Naive thymus-derived CD4-positive, alpha-beta T cell (primary cell): ENCODE measurements at places on chromosomes 5 and 9. TPM values are rescaled to one million over a fixed set of nuclear protein-coding genes. Genes with fewer than 3 reads are reported as not detected.
A peak's percentile ranks its signal among the peaks of the same experiment; 100 is the strongest.

Gene NUTM2G
- polyA plus RNA-seq = 0.12 TPM

Gene PITX1
- not detected for polyA plus RNA-seq

Gene PIP5KL1
- polyA plus RNA-seq = not detected

Gene SLC36A3
- polyA plus RNA-seq = not detected

DNA sequence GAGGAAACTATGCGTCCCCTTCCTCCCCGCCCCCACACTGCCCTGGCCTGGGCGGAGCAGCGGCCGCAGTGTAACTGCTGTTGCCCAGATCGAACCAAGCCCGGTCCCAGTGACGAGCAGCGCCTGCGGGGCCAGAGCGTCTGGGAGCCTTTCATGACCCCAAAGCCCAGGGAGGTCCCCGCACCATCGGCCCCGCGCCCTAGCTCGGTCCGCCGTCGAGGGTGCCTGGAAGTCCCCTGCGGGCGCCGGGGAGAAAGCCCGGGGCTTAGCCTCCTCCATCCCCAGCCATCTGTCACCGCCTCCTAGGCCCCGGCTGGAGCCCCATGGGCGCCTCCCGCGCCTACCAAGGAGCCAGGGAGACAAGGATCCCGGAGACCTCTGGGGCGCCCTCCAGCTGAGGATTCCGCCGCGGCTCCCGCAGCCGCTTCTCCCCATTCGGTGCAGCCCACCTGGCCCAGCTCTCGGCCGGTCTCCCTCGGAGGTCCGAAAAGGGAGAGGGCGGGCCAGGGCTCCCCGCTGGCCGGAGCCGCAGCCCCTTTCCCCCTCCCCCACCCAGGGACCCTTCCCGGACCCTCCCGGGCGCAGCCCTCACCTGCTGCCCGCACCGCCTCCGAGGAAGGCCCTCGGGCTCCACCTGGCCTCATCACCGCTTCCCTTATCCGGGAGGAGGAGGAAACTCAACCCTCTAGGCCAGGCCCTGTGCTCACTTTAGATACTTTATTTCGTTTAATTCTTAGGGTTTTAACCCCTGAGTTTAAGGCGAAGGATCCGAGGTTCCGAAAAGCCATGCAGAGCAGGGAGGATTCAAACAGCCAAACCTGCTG, 45.6 kb downstream of the APTX start:
- DNase-seq = no peak

- no peak for DNase-seq
Measured at GRCh38 chr9:17063535-17064135, 71.2 kb upstream of the CNTLN start.

DNA sequence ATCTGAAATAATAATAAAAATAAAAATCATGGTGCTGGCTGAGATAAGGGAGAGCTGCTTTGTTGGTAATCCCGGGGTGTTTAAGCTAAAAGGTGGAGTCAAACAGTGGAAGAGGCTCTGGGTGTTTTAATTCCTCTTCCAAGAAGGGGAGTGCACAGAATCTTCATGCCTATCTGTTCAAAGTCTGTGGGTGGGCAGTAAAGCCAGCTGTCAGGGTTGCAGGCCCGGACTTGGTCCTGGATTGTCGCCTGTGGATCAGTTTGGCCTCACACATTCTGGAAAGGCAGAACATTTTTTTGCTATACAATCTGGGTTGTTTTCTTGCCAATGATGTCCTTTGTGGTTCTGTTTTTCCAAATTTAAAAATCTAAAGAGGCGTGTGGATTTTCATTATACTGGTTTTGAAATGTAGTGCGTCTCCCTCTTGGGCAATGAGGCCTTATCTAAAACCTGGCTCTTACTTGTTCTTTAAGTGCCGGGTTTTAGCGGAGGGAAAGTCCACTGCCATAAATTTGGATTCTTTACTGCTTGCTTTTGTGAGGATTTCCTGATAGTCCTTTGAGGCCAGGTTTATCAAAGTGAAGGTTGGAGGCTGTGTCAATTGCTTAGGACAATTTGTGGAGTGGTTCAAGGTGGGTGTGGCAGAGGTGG, 5.8 kb downstream of the ANKDD1B start:
- no peak for DNase-seq

- no peak for DNase-seq
Measured at GRCh38 chr5:74575741-74576538, 64.6 kb downstream of the ENC1 start.

DNA sequence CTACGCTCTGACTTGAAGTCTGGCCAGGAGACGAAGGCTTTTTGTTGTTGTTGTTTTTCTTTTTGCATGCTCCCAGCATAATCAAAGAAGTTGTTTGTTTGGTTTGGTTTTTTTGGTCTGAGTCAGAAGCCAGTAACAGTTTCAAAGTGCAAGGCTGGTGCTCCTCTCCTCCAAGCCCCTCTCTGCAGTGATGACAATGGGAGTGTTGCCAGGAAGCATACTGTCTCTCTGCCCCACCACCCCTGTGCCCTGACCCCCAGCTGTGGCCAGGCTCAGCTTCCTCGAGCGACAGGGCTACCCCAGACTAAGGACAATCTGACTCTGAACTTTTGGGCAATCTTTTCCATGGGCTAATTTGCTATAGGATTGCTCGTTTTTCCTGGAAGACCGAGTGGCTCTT, 173.8 kb upstream of the PITX1 start:
- no peak for DNase-seq

DNA sequence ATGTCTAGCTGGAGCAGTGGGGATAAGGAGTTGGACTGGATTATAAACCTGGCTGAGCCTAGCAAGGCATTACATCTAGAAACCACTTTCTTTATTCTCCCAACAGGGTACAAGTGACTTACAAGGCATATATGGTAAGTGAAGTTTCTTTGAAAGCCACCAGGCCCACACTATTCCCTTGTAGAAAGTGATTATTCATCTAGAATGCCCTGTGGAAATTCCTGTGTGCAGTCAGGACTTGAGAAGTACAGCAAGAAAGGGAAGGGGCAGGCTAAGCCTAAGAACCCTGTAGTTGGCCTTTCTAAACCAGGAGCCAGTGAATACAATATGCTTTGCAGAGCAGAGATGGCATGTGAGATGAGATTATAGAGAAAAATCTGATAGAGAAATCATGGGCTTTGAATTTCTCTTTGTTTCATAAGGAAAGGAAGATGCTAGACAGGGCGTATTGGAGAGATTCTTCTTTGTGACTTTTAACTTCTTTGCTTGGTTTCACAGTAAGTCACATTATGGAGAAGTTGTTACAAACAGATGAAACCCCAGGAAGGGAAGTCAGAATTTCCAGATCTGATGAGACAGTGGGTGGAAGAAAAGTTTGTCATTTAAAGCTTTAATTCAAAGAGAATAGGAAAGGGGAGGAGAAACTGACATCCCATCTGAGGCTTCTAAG, 321.7 kb downstream of the NDUFS4 start:
- DNase-seq = no peak

DNA sequence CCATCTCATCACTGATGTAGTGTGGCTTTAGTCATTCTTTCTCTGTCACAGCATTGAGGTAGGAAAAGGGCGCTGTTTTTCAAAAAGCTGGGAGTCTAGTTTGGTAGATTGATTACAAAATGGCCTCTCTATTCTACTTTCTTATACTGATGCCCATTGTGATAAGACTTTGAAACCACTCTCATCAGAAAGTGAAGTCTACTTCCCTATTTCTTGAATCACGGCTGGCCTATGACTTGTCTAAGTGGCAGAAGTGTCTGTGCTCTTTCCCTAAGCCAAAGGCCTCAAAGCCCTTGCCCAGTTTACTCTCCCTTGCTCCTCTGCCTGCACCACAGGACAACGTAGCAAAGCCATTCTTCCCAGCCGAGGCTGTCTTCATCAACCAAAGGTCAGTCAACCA, 83.0 kb upstream of the IL33 start:
- DNase-seq = no peak

DNA sequence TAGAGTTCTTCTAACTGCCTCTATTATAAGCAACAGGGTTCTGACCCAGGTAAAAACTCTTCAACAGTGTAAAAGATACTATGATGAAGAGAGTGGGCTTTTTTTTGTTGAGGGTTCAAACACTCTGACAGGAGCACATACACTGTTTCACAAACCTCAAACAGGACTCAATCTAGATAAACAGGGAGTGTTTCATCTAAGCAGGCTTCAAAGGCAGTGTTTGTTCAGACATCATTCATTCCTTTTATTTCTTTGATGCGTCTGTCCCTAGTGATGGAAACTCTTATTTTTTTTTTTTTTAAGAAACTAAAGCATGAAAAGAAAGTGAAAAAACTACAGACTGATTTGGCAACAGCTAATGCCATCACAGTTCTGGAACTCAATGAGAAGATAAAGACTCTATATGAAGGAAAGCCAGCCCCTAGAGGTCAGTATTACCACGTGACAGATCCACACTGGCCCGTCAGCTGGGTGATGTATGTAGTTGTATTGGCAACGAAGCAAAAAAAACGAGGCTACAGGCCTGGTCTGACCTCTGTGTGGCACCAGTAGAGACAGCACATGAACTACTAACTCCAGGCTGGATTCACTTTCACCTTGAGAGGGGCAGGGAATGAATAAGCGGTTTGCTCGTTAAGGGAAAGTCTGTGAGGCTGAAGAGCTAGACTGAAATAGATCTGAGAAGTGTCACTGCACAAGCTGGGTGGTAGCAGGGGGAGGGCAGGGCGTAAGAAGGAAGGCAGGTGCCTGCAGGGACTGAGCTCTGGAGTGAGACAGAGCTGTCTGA, 172.2 kb downstream of the CCDC192 start:
- DNase-seq = peak; percentile 20

- no peak for DNase-seq
Measured at GRCh38 chr9:91943478-91944470, 6.3 kb downstream of the ROR2 start.

DNA sequence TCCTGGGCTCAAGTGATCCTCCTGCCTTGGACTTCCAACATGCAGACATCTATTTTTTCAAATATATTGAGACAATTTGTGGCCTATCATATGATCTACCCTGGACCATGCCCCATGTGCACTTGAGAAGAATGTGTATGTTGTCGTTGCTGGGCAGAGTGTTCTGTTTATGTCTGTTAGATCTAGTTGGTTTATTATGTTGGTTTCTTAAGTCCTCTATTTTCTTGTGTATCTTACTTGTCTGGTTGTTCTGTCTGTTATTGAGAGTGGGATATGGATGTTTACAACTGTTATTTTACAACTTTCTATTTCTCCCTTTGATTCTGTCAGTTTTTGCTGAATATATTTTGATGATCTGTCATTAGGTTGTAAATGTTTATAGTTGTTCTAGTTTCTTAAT, 10.2 kb upstream of the TMEM171 start:
- no peak for DNase-seq

DNA sequence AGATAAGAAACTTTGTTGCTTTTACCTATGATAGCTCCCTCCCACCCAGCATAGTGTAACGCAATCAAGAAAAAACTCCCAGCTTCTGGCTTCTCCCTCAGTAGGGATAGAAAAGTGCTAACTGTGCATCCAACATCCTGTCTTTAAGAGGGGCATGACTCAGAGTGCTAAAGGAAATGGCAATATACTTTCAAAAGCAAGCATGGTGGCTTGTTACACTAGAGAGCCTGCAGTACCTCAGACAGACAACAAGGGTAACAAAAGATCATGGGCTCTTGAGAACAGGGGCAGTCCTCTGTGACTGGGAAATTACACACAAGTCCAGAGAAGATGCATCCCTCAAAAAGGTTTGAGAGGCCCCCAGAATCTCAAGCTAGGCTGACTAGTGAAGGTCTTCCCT, 37.8 kb downstream of the PRELID2 start:
- DNase-seq = no peak

DNA sequence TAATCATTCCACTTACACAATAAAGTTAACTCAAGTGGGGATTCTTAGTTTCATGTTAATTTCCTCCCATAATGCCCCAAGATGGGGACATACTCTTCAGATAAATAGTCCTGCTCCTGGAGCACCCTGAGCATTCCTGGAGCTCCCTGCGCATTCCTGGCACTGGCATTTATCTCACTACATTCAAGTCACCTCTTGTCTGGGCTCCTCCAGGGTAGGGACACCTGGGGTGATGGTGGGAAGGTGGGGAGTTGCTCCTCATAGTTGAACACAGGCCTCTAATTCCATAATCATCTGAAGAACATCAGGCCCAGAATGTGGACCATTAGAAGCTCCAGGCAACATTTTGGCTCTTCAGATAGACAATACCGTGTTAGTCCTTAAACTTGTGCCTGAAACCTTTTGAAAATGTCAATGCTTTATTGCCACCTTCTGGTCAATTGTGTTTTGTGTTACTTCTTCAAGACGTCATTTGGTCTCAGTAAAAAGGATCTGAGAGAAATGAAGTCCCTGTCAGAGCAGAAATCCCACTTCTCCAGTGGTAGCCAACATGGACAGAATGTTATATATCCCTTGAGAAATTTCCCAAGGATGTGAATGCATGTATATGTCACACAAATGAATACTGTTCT, 14.2 kb upstream of the AGGF1 start:
- no peak for DNase-seq

GRCh38 chr9:91036826-91037510, 235.3 kb downstream of the SYK start:
- DNase-seq = peak; percentile 54

- DNase-seq = no peak
Measured at GRCh38 chr9:137139468-137140150, 655 bp downstream of the GRIN1 start.

DNA sequence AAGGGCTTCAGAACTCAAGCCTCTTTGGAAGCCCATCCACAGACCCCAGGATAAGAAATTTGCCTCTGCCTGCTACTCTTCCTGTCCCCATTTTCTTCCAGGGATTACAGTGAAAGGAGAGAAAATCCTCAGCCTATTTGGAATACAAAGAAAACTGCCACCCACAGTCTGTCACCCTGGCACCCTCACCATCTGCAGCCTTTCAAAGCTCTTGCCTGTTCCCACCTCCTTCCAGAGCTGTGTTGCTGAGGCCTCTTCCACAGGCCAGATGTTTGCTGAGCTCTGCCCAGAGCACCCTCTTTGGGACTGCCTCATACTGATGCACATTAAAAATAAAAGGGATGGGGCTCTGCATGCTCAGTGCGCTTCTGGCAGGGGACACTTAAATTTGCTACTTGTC, 35.9 kb upstream of the TAF1L start:
- no peak for DNase-seq
